ENCODE measurements at places on chromosomes 11 and 22.

- DNase-seq: no peak
These were observed 12.4 kb downstream of the UCP2 start for GRCh38 chr11:73969991-73970800.

GRCh38 chr11:80349997-80350396, 909.2 kb upstream of the TENM4 start:
- no peak for DNase-seq

DNA sequence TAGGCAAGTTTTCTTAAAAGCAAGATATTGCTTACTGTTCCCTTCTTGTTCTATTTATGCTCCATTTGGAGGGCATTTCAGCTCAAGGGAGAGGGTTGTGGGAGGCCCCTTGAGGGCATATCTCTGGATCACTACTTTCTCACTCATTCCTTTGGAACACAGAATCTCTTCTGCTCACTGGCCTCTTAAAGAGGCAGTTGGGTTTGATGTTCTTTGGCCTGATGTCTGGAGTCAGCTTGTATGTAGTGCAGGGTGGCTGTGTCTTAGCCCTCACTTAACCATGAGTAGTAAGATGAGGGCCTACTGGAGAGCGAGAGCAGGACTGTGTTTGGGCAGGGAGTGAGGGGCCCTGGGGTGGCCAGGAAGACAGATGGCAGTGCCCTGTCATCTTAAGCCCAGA, 3.6 kb downstream of the INCENP start:
- no peak for DNase-seq

DNA sequence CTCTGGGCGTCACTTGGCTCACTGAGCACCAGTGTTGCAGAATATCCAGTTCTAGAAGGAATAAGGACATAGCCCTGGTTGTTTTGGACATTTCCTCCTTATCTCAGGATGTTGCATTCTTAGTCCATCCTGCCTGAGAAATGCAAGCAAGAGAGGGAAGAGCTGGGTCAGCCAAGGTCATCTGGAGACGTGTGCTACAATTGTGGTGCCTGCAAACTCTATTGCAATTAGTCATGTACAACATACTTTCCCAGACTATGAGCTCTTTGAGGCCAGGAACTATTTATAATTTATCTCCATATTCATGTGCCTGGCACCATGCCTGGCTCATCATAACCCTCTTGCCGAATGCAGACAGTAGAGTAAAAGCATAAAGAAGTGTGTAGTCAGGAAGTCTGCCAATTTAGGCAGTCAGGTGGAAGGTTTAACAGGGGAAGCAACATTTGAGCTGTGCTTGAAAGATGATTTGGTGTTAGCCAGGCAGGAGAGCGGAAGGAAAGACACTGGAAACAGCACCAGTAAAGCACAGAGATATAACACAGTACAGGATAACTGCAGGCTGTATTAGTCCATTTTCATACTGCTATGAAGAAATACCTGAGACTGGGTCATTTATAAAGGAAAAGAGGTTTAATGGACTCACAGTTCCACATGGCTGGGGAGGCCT, 129.4 kb upstream of the PAX6 start:
- no peak for DNase-seq

DNA sequence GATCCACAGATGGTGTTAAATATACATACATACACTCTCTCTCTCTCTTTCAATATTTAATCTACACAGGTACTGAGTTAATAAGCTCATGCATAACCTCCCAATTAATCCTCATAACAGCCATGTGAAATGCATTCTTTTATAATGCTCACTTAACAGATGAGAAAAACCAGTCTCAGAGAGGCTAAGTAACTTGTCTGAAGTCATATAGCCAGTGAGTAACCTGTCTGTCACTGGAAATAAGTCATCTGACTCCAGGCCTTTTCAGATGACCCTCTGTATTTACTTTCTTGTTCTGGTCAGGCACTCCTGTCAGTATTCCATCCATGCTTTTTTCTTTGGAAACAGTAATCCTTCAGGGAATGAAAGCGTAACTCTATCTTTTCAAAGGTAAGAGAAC, 594.0 kb upstream of the TENM4 start:
- no peak for DNase-seq

GRCh38 chr11:12286606-12287005, 90.8 kb upstream of the PARVA start:
- DNase-seq: no peak

- no peak for DNase-seq
These were observed 91.7 kb downstream of the TENM4 start for GRCh38 chr11:79348976-79349682.

- no peak for DNase-seq
These were observed 325.8 kb downstream of the C11orf87 start for GRCh38 chr11:109747839-109748238.

DNA sequence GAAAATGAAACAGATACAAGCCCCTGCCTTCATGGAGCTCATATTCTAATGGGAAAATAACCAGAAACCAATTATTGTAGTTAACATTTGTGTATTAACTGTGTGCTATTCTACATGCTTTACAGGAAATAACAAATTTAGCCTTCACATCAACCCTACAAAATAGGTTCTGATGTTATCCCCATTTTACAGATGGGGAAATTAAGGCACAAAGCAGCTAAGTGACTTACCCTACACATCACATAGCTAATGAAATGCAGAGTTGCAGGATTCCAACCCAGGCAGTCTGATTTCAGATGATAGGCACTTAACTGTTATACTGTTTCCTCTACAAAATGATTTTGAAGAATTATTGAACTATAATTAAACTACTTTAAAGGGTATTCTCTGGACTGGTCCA, 43.7 kb downstream of the KMT5B start:
- DNase-seq: no peak

DNA sequence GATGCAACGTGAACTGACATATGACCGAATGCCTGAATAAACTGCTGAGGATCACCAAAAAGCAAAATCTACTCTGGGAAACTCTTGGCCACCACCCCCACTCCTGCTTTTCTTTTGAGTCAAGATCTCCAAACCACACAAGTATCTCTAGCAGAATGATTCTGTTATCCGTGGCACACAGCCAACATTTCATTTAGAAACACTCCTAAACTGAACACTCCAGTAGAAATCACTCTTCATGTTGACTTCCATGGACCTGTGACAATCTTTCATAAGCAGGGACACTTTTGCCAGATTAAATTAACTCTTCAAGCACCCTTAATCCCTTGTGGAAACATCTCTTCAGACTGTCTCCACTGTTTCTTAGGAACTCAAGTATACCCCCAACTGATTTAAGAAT, 44.4 kb downstream of the VSIG10L2 start:
- no peak for DNase-seq

- DNase-seq: no peak
These were observed 32.2 kb downstream of the LIMK2 start for GRCh38 chr22:31244046-31244942.

- no peak for DNase-seq
These were observed 69.4 kb upstream of the IGLL5 start for GRCh38 chr22:22818202-22818538.

DNA sequence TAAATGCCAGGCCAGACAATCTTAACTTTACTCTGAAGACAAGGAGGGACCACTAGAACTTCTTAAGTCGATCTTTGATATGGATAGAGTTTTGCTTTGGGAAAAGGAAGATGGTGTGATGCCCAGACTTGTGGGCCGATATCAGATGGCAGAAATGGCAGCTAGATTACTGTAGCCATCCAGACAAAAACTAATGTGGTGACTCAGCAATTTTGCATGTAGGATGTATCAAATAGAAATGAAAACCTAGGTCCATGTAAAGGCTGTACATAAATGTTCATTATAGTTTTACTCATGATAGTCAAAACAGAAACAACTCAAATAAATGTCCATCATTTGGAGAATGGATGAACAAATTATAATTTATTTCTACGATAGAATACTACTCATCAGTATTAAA, 121.5 kb downstream of the APIP start:
- DNase-seq: no peak

GRCh38 chr11:66061268-66061667, 8.8 kb upstream of the PACS1 start:
- DNase-seq: no peak

DNA sequence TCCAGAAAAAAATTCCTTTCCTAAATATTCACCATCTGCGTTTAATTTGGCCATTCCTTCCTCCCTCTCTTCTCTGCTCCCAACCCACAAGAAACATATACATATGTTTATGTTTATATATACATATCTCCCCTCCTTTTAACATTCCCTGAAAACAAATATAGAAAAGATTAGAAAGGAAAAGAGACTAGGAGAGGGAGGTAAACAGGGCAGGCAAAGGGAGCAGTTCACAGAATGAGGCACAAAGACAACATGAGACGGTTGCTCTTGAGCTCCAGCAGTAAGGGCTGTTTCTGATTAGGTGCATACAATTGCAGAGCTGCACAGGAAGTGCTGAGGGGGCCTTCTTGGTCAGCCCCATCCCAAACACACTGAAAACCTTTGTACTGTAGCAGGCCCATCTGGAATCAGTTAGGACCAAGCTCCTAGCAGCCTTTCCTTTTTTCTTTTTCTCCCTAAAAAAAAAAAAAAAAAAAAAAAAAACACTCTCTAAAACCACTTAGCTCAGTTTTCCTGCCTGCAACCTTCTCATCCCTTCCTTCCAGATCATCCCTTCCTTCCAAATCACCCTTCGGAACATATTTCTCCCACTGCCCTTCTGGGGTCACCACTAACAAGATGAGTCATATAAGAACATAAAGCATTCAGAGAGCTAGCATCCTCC, 57.0 kb downstream of the RBFOX2 start:
- no peak for DNase-seq

DNA sequence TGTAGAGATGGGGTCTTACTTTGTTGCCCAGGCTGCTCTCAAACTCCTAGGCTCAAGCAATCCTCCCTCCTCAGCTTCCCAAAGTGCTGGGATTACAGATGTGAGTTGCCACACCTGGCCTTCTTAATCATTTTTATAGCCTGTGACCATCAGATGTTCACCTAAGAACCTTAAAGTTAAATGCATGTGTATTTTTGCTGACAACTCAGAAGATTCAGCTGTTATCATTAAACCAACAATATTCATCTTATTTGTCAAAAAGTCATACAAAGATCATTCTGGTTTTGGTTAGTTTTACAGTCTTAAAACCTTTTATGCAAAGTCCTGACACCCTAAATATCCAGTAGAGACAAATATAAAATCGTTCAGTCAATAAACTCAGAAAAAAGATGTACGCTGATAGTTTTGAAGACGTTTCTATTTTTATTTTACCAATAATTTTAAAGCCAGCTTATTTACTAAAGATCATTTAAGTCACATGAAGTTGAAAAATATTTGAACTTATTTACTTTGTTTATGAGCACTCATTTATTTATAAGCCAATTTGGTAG, 22.2 kb downstream of the CLDN5 start:
- no peak for DNase-seq
